ENCODE measurements at places on chromosomes 13 and 19.

- no peak for DNase-seq
These were observed 11.0 kb downstream of the MTUS2 start for GRCh38 chr13:28831117-28831516.

GRCh38 chr19:38917921-38918491 is 6.0 kb upstream of the CCER2 start:
- no peak for DNase-seq

DNA sequence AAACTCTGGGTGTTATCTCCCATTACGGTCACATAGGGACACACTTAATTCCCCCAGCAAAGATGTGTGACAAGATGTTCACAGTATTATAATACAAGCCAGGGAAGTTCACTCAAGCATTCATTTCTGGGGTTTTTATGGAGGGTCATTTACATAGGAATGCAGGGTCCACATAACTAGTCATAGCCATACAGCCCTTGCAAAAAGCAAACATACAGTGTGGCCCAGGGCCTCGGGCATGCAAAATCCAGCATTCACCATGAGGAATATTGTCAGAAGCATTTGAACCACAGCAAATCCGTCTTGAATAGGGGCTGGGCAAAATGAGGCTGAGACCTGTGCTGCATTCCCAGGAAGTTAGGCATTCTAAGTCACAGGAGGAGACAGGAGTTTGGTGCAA is 13.0 kb upstream of the ZNF460 start:
- no peak for DNase-seq

DNA sequence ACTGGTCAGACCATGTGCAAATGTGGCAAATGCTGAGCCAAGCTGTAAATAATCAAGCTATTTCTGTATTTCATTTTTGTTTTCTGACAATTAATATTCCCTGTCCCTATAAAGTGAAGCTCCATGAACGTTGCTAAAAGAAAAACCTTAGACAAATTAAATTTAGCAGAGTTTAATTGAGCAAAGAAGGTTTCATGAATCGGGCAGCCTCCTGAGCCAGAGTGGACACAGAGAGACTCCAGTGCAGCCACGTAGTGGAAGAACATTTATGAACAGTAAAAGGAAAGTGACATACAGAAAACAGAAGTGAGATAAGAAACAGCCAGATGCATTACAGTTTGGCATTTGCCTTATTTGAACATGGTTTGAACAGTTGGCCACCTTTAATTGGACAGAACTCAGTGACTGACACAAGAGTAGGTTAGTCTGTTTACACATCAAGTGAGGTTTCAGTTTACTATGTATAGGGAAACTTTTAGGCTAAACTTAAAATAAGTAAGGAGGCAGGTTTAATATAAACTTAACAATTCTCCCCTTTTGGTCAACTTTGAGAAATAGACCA is 69.7 kb downstream of the UFM1 start:
- no peak for DNase-seq

DNA sequence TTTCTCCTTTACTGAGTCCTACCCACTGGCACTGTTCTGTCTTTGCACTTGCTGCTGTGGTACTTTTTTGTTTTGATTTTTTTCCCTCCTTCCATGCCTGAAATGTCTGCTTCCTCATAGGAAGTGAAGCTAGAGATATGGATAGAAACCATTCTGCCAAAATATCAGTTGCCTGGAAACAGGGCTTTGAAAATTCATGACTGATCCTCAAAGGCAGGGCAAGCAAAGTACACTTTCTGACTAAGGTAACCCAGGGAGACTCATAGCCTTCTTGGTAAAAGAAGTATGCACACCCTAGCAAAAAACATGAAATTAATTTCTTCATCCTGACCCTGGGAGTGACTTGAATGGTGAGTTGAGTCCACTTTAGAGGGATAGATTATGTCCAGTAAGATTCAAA is 329.8 kb downstream of the MYO16 start:
- DNase-seq = no peak

GRCh38 chr19:54430306-54431254 is 15.3 kb downstream of the TTYH1 start:
- no peak for DNase-seq

Measured in ascending aorta (tissue), 2 donors.